ENCODE measurements at places on chromosomes 7 and 10.
A peak's percentile ranks its signal among the peaks of the same experiment; 100 is the strongest.

GRCh38 chr7:142002179-142002578 lies 6.5 kb downstream of the MGAM start:
- DNase-seq, result no peak

DNA sequence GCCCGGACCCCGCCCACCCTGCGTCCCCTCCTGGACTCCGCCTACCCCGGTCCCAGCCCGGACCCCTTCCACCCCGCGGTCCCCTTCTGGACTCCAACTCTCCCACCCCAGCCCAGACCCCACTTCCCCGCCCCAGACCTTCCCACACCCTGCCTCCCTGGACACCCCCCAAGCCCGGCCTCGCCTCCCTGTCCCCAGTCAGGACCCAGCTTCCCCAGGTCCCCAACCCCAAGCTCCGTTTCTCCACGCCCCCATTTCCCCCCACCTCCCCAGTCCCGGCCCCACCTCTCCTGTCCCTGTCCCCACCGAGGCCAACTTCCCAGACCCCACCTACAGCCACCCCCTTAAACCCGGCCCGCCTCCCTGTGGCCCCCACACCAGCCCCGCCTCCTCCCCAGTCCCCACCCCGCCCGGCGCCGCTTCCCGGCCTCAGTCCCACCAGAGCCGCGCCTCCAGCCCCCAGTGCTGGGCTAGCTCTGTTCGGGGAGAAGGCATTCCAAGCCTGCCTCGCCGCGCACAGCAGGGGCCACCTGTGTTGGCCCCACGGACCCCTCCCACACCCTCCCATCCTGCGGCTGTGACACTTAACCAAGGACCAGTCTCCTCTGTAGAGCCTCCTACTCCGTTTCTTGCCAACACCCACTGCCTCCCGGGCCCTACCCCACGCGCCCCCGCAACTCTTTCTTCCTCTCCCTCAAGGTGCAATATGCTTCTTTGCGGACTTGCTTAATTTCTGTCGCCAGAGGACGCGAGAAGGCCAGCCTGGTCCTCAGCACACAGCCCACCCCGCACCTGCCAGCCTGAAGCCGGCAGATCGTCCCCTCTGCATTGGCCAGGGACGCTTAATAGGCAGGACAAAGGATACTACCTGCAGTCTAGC lies 736 bp upstream of the ITIH5 start:
- no peak for DNase-seq

DNA sequence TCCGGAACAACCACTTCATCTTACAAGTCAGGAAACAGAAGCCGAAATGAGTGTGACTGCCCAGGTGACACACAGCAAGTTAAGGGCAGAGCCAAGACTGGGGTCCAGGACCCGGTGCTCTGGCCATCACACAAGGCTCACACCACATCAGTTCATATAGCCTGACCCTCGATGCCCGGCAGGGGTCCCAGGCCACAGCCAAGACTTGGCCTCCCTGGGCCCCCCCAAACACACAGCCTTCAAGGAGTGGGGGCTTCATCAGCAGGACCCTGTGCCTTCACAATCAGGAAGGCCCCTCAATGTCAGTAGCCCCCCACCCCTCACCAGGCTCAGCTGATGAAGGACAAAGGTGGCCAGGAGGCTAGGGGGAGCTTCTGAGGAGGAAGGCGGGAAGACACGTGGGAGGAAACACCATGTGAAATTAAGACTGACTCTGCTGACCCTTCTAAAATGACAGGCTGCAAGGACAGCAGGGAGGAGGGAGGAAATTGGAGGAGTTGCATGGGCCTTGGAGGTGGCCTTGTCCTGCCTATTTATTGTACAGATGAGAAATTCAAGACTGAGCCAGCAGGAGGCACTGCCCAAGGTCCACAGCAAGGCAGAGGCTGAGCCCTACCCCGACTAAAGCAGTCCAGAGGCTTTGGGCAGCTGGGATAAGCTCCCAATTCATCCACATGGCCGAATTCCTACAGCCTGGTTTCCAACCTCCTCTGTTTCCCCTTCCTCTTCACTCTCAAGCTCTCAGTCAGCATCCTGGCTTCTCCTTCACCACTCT lies 216.1 kb upstream of the ZMIZ1 start:
- DNase-seq, result peak; percentile 8

- no peak for DNase-seq
These were observed 13.1 kb downstream of the PLEKHS1 start for GRCh38 chr10:113764582-113764981.

- DNase-seq, result no peak
These were observed 228.4 kb upstream of the DGKB start for GRCh38 chr7:15130666-15131541.

DNA sequence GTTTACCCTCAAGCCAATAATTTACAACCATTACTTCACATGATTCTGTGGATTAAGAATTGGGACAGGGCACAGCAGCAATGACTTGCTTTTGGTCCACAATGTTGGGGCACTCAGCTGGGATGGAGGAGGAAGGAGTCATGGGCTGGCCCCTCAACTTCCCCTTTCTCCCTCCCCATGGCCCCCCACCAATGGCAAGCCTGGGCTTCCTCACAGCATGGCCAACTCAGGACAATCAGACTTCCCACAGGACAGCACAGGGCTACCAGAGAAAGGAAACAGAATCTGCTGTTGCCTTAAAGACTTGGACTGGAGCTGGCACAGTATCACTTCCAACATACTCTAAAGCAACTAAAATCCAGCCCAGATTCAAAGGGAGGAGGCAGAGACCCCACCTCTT lies 160.7 kb downstream of the PTPN20 start:
- DNase-seq, result no peak

GRCh38 chr7:152512706-152513105 lies 76.9 kb upstream of the KMT2C start:
- no peak for DNase-seq

GRCh38 chr10:69503001-69503895 lies 52.0 kb downstream of the TSPAN15 start:
- DNase-seq, result no peak

DNA sequence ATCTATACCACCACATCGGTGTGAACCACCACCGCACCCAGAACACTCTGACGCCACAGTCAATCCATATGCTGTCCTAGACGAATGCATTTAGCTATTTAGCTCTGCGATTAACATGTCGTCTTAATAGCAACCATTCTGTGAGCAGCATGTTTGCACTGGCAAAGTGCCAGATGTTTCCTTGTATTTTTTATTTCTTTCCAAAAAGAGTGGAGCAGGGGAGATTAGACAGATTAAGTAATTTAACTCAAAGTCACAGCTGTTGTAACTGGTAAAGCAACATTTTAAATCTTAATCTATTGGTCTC lies 57.0 kb upstream of the ARL4A start:
- no peak for DNase-seq

DNA sequence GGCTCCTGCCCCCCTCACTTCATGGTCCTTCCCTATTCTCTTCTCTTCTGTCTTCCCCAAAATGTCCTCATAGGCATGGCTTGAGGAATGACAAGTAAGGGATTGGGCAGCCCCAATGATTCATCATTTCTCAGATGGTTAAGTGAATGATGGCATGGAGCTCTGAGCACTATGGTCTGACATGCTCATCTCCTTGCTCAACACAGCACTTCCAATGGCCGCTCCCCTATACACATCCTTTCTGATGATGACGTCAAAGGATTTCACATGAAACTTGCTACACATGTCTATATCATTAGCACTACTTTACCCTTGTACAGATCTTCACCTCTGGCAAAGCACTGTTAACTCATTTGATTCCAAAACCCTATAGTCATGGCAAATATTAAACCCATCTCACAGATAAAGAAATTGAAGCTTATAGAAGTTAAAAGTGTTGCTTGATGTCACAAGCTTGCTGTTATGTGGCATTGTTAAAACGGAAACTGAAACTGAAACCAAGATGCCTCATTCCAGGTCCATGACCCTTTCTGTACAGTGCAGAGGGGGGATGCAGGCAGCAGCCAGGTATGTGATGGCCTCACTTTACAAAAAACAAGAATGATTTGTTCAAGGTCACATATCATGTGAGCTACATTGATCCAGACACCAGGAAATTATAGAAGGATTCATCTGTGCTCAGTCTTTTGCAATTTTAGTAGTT lies 90.0 kb upstream of the PLXNA4 start:
- no peak for DNase-seq
